ENCODE measurements at places on chromosomes 3 and 15.

- DNase-seq, result no peak
Measured at GRCh38 chr3:67941433-67942030, 287.1 kb upstream of the SUCLG2 start.

GRCh38 chr15:22262613-22263020, 182.3 kb downstream of the OR4M2 start:
- DNase-seq, result no peak

- peak; percentile 48 for DNase-seq
Measured at GRCh38 chr3:45760878-45761711, 35.2 kb downstream of the SLC6A20 start.

DNA sequence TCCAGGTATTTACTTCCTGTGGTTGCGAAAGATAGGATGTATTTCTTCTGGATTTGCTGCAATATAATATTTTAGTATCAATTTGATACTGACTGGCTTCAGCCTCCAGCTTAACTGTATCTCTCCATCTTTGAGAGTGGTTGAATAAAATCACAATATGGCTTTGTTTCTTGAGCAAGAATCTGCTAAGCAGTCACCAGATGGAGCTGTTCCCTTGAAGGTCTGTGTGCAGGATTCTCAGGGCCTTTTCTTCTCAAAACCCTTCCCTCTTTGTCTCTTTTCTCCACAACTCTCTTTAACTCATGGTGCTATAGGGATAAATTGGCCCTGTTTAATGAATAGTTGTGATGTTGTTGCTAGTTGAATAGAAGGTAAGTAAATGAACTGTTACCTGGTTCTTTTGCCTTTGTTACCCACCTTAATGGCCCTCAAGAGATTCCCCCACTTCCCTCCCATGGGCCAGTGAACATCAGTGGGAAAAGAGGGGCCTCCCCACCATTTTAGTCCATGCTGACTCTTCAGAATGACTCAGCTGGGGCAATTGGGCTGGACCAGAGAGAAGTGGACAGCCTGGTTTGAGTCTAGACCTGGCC, 34.8 kb upstream of the RAB6B start:
- peak; percentile 74 for DNase-seq

DNA sequence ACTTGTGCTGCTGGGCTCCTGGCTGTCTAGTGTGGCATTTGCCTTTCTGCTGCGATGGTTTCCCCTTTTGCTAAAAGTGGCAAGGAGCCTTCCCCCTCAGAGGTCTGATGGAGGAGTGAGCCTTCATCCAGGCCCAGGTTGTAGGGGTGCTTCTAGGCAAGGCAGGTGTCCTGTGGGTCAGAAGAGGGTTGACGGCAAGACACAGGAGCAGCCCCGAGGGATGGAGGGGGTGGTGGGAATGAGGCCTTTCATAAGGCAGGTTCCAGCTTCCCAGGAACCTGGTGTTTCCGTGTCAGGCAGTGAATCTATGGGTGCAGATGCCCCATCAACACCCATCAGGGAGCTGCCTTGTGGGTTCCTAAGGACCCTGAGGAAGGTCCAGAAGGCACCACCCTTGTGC, 63.0 kb upstream of the TAMM41 start:
- no peak for DNase-seq

GRCh38 chr15:56844892-56845291, 73.6 kb upstream of the TCF12 start:
- no peak for DNase-seq

DNA sequence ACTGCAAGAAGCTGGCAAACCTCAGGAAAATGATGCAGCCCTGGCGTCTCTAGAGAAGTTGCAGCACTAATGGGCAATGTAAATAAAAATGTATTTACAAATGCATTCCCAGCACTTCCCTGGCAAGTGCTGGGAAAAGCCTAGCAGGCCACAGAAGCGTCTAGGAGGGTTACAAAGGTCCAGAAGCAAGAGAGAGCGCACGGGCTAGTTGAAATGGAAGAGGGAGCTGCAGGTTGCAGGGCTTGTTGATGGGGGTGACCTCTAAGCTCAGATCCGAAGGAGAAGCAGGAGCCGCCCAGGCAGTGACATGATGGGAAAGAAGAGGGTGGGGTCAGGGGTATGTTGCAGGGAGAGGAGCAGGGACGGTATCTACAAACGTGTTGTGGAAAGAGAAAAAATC, 2.7 kb upstream of the KNL1 start:
- no peak for DNase-seq

GRCh38 chr15:90479656-90480055, 50.1 kb upstream of the CRTC3 start:
- peak; percentile 34 for DNase-seq

DNA sequence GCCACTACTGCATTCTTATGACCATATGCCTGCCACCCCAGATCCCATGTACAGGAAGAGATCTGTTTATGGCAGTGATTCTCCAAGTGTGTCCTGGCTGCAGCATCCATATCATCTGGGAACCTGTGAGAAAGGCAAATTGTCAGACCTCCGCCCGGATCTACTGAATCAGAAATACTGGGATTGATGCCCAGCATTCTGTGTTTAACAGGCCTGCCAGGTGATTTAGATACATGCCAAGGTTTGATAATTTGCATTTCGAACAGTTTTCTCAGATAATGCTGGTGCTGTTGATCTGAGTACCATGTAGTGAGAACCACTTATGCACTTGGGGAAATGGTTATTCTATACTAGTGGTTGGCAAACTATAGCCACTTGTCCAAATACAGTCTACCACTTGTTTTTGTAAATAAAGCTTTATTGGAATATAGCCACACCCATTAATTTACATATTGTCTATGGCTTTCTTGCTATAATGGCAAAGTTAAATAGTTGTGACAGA, 165.4 kb downstream of the SSR3 start:
- DNase-seq, result no peak

DNA sequence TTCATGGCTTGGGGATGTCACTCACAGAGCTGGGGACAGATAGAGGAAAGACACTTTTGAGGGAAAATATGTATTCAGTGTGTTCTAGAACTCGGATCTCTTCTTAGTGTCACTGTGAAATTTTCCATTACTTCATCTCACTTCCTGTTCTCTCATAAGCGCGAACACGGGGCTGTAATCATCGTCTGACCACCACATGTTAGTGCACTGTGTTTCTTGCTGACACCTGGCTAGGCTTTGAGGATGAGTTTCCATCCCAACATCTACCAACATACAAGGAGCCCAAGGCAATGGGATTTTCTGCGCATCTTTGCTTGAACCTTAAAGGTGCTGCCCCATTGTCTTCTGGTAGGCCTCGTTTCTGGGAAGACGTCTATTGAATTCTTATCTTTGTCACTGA, 84.0 kb downstream of the LIPC start:
- no peak for DNase-seq

DNA sequence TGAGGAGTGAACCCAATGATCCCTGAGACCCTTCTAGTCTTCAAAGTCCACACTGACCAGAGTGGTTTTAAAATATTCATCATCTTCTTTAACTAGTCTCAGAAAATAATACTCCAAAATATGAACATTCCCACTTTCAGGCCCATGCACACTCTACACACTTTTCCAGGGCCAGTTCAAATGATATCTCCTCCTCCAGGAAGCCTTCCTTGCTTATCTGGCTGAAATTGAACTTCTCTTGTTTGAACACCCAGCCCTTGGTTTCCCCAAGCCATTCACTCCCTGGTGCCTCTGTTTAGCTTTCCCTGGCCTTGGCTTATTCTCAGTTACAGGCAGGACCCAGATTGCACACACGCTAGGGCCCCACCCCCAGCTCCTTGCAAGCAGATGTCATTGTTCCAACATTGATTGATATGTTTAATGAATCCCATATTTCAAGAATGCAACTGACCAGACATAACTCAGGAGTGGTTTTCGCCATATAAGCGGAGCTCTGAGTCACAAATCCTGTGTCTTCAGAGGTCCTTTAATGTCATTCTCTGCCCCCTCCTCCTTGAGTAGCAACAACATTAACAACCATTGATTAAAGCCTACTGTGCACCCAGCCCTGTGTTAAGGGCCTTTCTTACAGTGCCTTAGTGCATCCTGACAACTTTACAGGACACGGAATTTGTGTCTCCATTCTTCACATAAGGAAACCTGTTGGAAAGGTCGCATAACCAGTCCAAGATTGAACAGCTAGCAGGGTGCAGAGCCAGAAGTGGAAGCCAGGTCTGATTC, 2.1 kb downstream of the ITGA11 start:
- DNase-seq, result peak; percentile 89

GRCh38 chr3:108407886-108408285, 102.5 kb downstream of the MYH15 start:
- no peak for DNase-seq

- DNase-seq, result no peak
Measured at GRCh38 chr3:4419920-4420319, 47.1 kb downstream of the SUMF1 start.

GRCh38 chr15:80710635-80711554, 15.8 kb downstream of the ABHD17C start:
- peak; percentile 55 for DNase-seq

DNA sequence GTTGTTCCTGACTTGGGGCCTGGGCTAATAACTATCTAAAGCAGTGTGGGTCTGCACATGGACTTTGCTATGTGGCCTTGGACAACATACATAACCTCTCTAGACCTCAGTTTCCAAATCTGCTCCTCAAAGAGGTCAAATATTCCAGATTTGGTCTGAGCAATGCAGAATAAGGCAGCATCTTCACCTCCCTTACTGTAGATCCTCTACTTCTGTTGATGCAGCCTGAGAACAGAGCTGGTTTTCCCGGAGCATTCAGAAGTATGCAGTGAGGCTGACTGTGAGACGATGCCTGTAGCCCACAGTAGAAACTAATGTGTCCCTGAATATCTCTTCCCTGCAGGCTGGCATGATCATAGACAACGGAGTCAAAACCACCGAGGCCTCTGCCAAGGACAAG, 65.3 kb downstream of the MESD start:
- DNase-seq, result no peak

- peak; percentile 91 for DNase-seq
Measured at GRCh38 chr15:99249270-99249841, at the start of gene TTC23. Gene TTC23, minus strand, starts transcription at chr15:99249581. Its CDS starts 20,869 bp downstream, at chr15:99228712.

GRCh38 chr3:66479532-66479947, 21.3 kb downstream of the LRIG1 start:
- DNase-seq, result no peak

DNA sequence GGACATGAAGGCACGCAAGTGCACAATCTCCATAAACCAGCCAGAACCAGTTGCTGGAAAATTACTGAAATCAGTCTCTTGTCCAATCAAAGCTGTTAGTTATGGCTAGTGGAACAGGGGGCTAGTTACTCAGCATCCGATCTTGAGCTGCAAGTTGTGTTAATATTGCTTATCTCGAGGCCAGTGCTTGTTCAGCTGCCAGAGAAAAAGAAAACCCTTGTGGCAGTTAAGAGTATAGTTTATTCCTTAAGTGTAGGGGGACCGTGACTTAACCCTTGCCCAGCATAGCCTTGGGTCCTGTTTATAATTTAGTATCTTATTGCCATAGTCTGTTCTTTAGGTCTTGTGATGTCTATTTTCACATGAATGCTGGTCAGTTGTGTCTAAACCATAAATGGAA, 268.5 kb downstream of the CD47 start:
- no peak for DNase-seq

DNA sequence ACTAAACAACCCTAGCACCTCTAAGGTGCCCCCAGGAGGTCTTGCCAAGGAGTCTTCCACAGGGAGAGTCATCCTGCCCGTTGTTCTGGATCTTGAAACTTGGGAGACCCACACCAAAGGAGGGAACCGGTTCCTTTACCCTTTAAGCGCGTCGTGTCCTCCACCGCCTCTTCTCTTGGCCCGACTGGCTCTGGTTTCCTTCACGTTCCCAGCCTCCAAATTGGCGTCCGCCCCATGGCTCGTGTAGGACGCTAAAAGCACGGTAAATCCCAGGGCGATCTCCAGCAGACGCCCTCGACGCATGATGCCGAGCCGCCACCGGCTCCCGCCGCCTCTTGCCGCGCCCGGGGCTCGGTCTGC, 1.1 kb downstream of the FBN1 start:
- DNase-seq, result peak; percentile 43

- DNase-seq, result no peak
Measured at GRCh38 chr3:195384952-195385351, 57.9 kb downstream of the ACAP2 start.

DNA sequence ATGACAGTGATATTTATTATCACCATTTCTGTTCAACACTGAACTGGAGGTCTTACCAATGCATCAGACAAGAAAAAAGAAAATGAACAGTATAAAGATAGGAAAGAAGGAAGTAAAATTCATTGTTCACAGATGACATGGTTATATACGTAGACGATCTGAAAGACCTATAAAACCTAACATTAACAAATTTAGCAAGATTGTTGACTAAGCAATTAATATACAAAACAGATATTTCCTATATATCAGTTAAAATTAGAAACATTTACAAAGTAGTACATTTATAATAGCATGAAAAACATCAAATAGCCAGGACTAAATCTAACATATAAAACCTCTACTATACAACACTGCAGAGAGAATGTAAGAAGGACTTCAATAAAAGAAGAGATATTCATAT, 92.8 kb upstream of the MELTF start:
- no peak for DNase-seq

DNA sequence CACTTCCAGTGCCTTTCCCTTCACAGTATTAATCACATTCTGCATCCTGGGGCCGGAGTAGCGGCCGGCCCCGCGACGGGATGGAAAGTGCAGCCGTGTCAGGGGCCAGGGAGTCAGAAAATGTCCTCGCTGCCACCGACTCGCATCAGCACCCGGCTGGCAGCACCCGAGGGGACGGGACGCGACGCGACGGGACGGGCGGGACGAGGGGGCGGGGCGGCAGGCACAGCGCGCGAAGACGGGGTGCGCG, 353 bp downstream of the ATG3 start:
- DNase-seq, result no peak

GRCh38 chr3:112088944-112089343, 2.8 kb downstream of the C3orf52 start:
- no peak for DNase-seq

- DNase-seq, result no peak
Measured at GRCh38 chr3:61780455-61781228, 219.3 kb downstream of the PTPRG start.

DNA sequence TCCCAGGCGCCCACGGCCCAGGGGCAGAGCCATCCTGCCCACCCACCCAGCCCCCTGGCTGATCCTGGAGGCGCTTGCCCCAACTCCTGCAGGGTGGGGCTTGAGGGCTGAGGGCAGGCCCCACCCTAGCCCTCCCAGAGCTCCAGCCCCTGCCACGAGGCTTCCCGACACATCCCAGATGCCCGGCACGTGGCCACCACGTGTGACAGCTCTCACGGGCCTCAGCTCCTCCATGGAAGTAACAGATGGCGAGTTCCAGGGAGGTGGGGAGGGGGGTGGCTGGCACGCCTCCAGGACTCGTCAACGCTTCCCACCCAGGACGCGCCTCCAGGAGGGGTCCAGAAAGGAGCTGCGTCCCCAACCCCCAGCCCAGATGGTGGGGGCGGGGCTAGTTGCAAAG, 29.1 kb downstream of the PLXND1 start:
- DNase-seq, result peak; percentile 31

DNA sequence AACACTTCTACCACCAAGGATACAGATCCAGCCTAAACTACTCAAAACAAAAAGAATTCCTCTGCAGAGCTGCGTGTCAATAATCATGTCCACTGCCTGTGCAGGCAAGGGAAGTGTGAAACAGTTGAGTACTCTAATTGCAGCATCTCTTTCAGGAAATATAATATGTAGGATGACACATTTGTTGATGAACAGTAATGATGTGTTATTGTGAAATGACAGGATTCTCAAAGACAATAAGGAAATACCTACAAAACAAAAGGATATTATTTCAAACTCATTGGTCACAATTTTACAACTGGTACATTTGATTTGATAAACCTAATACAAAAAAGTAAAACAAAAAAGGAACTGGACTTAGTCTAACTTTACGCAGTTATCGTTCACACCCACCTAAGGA, 4.4 kb downstream of the SPG11 start:
- no peak for DNase-seq

- DNase-seq, result peak; percentile 34
Measured at GRCh38 chr3:178131801-178132200, 404.4 kb upstream of the KCNMB2 start.

GRCh38 chr3:150454085-150454484, 46.0 kb downstream of the TSC22D2 start:
- DNase-seq, result no peak
